AG04449 (cell line): ENCODE measurements at places on chromosomes 6 and 20.

DNA sequence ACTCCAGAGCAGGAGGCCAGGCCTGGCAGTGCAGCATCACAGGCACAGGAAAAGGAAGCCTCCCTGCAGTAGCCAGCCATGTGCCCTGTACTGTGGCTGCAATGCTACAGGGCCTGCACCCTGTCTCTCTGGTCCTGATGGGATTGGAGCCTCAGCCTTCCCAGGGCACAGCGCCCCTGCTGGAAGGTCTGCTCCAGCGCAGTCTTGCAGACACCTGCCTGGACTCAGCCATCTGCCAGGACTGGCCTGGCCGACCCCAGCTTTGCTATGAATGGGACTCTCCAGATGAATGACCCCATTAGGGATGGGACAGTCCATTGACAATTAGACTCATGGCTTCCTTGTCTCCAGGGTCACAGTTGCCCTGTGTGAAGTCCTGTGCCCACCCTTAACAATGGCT is 251.6 kb downstream of the ERMARD start:
- DNase-seq, result no peak

DNA sequence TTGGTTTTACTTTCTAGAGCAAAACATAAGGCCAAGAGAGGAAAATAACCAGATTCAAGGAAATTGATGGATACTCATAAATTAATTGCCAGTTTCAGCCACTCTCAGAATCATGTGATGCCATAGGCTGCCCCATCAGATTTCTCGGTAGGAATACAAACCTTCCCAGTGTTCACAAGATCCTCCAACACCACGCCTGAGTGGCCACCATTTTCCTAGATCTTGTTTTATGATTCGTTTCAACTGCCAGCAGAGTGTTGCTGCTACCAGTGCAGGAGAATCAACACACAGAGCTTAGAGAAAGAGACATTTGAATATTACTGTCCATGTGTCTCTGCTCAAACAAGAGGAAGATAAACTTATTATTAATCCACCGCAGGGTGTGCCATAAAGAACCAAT is 434.2 kb upstream of the CDH4 start:
- no peak for DNase-seq

DNA sequence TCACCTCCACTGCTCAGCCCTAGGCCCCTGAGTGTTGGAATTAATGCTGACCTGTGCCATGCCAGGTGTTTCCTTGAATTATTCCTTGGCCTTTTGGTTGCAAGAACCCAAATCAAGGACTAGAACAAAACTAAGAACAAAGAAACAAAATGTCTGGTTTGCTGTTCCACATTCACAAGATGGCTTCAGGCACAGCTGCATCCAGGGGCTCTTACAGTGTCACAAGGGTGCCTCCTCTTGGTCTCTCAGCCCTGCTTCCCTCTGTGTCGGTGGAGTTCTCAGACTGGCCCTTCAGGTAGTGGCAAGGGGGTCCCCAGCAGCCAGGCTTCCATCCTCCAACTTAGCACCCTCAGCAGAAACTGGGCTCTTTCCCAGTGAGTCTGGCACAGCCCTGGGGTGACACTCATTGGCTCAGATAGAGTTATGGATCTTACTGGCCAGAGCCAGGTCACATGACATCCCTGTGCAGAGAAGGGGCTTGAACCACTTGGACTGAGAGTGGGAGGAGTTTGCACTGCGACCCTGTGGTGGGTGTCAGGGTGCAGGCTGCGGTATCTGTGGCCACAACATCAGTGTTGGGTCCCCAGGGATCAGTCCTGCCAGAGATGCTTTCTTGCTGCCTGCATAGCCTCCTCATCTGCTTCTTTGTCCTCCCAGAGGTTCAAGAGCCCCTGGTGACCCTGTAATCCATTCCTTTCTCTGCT is 427.7 kb upstream of the SULF2 start:
- no peak for DNase-seq

DNA sequence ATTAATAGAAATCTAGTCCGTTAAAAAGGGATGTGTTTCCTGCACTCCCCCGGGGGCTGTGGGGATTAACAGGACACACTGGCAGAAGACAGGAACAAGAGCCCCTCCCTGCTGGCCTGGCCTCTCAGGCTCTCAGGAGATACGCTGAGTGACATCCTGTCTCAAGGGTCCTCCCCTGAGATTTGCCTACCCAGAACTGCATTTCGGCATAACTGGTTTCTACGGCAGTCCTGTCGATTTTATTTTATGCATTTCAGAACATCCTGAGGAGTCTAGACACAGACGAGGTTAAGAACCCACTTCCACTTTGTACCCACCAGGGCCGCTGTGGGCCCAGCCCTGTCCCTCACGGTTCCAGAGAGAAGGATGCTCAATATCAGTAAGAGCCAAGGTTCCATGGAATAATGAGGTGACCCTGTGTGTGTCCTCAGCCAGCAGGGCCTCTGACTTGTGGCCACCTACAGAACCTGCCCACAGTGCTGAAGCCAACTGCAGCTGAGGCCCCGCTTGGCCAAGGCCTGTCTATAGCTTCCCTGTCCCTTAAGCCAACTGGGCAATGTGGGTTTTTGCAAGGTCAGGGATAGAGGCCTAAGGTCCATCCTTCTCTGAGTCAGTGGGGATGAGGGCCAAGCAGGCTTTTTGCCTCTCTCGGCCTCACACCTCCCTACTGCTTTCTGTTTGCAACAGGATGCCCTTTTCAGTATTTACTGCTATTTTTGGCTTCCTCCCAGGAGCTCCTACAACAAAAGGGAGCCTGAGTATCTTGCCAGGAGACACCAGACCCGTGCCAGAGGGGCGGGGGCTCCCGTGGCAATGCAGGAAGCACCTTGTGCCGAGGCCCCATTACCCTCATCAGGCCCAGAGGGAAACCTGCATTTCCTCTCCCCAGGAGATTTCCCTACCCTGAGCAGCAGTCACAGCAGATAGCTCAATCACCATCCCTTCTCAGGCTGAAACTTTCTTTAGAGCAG is 14.7 kb downstream of the UQCC2 start:
- DNase-seq, result no peak

GRCh38 chr20:47496118-47496517 is 5.6 kb upstream of the NCOA3 start:
- no peak for DNase-seq

- DNase-seq, result no peak
Measured at GRCh38 chr20:36493801-36494114, 47.6 kb upstream of the MYL9 start.

DNA sequence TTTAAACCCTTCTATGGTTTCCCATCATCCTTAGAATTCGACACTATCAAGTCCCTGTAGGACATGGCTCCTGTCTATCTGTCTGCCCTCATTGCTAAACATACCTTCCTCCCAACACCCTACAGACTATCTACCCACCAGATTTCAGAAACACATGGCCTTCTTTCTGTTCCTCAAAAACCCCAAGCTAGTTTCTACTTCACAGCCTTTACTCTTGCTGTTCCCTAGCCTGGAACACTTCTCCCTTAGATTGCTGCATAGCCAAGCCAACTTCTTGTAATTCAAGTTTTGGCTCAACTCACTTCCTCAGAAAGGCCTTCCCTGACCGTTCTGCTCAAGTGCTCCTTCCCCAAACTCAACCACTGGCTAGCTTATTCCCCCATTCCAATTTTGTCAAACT is 156.2 kb downstream of the BTBD9 start:
- no peak for DNase-seq
